ENCODE measurements at places on chromosomes 7 and 10.

- no peak for DNase-seq
These were observed 50.4 kb downstream of the NRAP start for GRCh38 chr10:113613427-113613826.

DNA sequence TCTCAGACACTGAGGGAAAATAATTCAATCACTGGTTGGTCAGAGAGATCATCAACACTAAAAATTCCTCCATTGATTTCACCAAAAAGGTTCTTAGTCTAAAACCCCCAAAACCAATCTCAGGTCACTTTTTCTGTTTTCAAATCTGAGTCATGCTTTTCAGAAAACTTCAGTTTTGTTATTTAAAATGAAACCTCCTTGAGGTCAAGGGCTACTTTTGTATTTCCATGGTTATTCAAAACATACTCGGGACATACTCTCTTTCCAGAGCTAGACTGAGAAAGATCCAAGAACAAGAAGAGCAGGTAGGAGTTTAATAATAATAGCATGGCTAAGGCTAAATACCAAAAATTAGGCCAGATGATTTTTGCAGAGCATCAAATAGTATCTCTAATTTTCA, 152.8 kb downstream of the SDHAF3 start:
- no peak for DNase-seq

DNA sequence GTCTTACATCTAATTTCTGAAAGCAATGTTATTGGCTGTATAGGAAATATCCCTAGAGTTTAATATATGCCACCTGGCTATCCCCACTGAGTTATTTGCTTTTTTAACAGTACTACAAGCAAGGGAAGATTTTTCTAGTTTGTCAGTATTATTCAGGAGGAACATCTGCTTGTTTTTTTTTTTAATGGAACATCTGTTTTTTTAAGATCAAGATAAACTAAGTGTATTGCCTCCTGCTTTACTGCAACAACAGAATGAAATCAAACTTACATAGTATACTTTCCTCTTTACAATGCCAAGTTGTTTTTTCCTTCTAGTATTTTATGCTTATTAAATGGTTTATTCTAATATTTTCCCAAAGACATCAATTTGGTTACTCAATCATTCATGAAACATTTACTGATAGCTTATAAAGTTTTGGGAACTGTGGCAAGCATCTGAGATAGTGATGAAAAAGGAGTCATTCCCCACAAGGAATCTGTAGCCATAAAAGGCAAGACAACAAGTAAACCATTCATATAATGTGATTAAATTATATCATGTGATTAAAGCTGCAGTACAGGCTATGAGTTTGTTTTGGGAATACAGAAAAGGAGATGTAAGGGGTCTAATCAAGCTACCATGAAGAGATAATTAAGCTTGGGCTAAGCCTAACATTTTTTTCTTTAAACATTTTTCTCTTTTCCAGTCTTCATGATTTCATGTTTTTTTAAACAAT, 17.4 kb downstream of the MTPN start:
- no peak for DNase-seq

- no peak for DNase-seq
These were observed 42.0 kb upstream of the NMT2 start for GRCh38 chr10:15210521-15210920.

DNA sequence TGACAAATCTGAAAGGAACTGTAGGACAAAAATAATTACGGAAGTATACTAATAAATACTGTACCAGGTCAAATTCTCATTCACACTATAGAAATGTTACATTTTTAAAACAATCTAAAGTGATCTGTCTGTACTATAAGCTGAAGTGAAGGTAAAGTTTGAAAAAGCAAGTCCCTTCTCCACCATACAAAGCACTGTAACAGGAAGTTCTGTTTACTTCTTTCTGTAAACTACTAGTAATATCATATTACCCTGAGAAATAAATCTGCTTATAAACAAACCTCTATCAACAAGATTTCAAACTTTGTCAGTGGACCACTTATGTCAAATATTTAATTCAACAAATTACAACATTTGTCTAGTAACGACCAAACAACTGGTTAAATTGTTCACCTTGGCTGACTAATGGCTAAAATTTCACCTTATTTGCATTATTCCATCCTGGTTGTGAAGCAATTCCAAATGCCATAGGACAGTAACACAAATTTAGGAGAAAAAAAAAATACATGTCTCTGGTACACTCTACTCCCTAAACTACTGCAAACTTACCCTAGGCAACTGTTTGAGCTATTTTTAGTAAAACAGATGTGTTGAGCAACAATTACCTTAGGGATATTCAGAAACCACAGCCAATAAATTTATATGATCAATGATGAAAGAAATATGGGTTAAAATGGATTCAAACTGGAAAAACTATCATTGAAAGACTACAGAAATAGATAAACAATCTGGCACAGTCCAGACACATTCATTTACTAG, 126.0 kb downstream of the NRBF2 start:
- no peak for DNase-seq

GRCh38 chr7:129197771-129198170, 9.3 kb downstream of the SMO start:
- DNase-seq = peak; percentile 10

- DNase-seq = no peak
These were observed 265.7 kb upstream of the BMPER start for GRCh38 chr7:33639552-33640197.

DNA sequence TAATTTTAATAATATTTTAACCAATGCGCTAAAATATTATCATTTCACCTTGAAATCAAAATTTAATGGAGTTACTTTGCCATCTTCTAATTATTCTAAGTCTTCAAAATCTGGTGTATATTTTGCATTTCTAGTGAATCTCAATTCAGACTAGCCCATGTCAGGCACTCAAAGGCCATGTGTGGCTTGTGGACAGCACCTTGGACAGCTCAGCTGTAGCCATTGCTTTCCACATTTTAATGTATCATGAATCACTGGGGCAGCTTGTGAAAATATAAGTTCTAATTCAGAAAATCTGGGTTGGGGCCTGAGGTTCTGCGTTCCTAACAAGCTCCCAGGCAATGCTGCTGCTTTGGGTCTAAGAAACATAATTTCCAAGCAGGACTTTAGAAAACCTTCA, 57.2 kb downstream of the MGAM2 start:
- DNase-seq = no peak

DNA sequence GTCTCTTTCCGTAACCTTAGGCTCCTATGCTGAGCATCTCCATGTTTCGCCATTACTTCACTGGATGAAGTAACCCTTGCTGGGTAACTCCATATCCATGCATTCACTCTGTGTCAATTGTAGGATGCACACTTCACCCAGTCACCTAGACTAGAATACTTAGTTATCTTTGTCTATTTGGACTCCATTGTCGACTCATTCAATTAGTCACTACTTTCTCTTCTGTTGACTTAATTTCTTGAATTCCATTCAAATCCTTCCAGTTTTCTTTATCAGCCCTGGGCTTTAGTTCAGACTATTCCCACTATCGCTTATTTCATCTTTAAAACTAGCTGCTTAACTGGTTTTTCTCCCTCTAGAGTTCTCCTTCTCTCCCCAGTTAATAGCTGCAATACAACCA, 111.3 kb upstream of the TNS3 start:
- no peak for DNase-seq

- peak; percentile 78 for DNase-seq
These were observed 519 bp downstream of the ITGB8 start for GRCh38 chr7:20330928-20331909.

- DNase-seq = no peak
These were observed 6.0 kb downstream of the LRRC17 start for GRCh38 chr7:102918845-102919244.

DNA sequence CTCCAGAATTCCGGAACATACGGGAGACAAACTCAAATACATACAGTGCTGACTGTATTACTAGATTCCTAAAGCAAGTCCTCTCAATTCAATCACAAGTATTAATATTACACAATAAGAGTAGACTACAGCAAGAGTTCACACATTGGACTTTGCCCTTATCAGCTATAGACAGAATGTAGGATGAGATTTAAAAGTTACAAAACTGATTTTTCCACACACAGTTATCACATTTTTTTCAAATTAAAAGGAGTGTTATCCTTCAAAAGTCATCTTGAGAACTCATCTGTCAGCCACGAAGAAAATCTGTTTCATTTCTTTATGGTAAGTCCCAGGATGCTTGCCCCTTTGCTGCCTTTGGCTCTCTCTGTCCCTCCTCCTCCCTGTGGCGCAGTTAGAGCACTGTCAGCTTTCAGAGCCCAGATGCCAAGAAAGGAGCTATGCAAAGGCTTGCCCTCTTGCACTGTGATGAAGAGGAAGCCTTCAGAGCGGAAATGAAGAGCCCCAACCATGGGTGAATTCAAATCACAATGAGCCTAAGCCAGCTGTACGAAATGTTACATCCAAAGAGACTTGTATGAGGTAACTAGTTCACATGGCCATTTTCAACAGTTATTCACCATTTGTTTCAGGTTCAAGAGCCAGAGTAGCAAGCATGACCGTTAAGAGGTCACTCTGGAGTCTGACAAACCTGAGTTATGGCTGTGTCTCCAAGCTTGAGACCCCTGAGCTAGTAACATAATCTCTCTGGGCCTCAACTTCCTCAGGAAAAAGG, 10.7 kb downstream of the NCOA4 start:
- DNase-seq = no peak

GRCh38 chr7:55325371-55325792, 39.8 kb upstream of the LANCL2 start:
- DNase-seq = no peak

- no peak for DNase-seq
These were observed 202.4 kb downstream of the GLRX3 start for GRCh38 chr10:130338636-130339024.

- no peak for DNase-seq
These were observed 258.2 kb downstream of the SDK1 start for GRCh38 chr7:3559278-3559677.

DNA sequence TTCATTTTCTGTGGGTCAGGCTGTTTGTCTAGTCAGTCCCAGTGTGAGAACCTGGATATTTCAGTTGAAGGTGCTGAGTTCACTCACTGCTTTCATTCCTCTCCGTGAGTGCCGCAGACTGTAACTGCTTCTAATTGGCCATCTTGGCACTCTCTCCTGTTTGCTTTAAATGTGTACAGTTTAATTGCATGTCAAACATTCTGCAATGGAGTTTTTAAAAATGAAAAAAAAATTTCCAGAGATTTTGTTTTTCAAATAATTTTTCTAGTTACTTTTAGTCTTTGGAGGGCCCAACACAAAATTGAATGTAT, 87.8 kb downstream of the CCSER2 start:
- no peak for DNase-seq

- DNase-seq = no peak
These were observed 1169.0 kb downstream of the REEP3 start for GRCh38 chr10:64690194-64690593.

- DNase-seq = no peak
These were observed 355.9 kb upstream of the C7orf33 start for GRCh38 chr7:148234715-148235114.

DNA sequence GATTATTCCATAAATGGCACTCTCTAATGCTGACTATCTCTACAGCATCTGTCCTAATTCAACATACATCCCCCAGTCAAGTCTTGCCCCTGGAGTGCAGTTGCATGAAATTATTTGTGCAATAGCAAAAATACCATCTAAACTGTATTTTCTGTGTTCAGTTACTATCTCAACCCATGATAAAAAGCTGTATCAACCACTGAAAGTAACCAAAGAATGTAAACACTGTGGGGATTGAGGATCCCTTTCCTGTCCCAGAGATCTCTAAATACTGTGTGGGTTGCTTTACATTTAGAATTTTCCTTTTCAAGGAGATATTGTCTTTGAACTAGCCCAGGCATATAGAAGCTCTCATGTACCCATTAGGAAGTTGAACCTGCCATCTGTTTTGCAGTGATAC, 23.9 kb upstream of the DGKI start:
- DNase-seq = no peak

- DNase-seq = no peak
These were observed 80.2 kb downstream of the HTR7 start for GRCh38 chr10:90777621-90778020.

DNA sequence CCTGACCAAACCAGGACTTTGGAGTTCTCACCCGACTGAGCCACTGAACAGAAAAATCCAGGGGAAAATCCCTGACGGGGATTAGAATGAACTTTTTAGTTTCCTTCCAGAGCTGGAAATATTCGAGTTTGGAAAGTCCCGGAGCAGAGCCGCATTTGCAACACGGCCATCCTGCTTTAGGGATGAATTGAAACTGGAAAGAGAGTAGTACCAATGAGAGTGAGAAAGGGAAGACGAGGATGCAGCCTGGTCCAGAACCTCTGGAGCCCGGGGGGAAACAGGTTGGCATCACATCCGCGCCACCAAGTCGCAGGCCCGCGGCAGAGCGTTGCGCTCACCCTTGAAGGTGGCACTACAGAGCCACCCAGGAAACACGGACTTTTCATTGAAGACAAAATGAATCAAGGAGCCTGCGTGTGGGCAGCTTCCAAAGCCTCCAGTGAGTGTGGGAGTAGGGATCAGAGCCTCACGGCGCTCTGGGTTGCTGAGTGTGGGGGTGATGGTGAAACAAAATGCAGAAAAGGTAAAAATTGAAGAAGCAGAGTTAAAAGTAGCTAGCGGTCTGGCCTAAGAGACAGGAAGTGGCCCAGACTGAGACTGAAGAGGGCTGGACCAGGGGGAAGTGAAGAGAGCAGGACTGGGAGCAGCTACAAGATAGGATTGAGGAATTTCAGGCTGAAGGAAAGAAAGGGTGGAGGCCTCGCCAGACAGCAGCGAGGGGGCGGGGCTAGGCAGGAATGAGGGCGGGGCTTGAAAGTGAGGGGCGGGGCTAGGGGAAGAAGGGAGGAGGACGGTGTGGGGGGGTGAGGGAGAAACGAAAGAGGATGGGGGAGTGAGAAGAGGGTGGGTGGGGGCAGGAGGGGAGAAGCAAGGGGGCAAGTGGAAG, 1.8 kb downstream of the SMURF1 start:
- DNase-seq = peak; percentile 81

GRCh38 chr7:37395618-37396259, 52.9 kb downstream of the ELMO1 start:
- no peak for DNase-seq

DNA sequence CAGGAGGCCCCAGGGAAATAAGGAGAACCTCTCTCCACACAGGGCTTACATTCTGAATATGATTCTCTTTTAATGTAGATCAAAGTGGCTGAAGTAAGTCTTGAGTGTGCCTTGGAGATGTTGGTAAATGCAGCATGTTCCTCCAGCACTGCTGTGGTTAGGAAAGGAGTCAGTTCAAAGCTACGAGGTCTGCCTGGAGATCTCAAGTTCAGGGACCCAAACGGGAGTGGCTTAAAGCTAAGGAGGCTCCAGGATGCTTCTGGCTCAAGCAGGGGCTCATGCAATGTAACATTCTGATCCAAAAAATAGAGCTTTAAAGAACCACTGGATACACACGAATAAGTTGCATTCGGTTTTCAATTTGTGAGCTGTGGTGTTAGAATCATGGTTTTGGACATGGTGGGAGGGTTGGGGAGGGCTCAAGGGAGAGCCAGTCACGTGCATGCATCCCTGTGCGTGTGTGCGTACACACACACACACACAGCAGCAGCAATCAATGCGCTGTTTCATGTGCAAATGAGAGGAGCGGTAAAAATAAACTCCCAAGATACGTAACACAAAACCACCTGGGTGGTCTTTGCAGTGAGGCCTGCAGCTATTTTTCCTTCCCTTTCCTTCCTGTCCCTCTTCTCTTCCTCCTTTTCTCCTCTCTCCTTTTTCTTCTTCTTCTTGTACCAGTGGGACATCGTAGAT, 70.5 kb downstream of the AOAH start:
- no peak for DNase-seq

GRCh38 chr7:42097752-42098151, 139.3 kb downstream of the GLI3 start:
- no peak for DNase-seq

Measured in sigmoid colon (tissue), 7 donors.